SK-N-MC (cell line): ENCODE measurements at places on chromosomes 7 and 10.
A peak's percentile ranks its signal among the peaks of the same experiment; 100 is the strongest.

GRCh38 chr7:158054611-158055010 lies 533.0 kb downstream of the PTPRN2 start:
- DNase-seq = no peak

- no peak for DNase-seq
Measured at GRCh38 chr10:104638861-104639589, 2.1 kb upstream of the SORCS3 start.

DNA sequence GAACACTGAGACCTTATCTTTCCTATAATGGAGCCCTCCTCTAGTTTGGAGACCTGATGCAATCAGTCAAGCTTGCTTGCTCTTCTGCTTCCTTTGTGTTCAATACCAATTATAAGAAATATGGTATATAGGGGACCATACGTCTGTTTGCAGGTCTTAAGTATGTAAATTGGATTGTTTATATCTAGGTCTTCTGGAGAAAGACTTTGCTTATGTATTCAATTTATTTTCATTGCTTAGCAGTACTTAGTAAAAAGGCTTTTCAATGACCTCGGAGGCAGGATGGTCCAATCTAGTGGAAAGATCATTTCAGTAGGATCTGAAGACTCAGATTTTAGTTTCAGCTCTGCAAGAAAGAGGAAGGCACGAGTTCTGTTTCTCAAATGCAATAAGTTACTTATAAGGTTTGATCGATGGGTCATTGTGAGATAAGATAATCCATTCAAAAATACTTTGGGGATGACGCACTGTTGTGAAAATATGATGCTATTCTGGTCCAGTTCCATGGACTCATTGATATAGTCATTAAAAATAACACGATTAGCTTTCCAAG lies 571.6 kb downstream of the SH2D4B start:
- no peak for DNase-seq

DNA sequence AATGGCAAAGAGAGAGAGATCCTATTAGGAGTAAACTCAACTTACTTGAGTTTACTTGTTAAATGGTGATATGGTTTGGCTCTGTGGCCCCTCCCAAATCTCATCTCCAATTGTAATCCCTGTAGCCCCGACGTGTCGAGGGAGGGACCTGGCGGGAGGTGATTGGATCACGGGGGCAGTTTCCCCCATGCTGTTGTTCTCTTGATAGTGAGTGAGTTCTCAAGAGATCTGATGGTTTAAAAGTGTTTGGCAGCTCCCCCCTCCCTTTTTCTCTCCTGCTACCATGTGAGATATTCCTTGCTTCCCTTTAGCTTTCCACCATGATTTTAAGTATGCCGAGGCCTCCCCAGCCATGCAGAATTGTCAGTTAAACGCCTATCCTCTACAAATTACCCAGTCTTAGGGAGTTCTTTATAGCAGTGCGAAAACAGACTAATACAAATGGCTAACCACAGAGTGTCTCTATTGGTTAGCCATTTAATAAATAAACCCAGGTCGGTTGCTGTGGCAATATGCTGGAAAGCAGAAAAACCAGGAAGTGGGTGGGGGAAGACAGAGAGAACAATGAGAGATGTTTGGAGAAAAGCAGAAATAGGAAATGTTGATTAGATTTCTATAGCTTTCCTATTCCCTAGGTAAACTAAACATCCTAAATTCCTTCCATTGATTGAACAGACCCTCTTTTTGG lies 3.0 kb upstream of the STMP1 start:
- DNase-seq = no peak

DNA sequence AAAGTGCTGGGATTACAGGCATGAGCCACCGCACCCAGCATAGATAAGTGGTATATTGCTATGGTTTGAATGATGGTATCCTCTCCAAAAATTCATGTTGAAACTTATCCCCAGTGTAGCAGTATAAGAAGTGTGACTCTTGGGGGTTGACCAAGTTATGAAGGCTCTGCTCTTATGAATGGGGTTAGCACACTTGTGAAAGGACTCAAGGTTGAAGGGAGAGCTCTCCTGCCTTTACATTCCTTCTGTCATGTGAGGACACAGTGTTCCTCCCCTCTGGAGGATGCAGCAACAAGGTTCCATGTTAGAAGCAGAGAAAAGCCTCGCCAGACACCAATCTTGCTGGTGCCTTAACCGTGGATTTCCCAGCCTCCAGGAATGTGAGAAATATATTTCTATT lies 58.0 kb downstream of the ADK start:
- no peak for DNase-seq

- DNase-seq = no peak
Measured at GRCh38 chr10:87656431-87657072, 3.1 kb upstream of the PAPSS2 start.

GRCh38 chr10:104642658-104643302 lies 1.7 kb downstream of the SORCS3 start:
- no peak for DNase-seq

GRCh38 chr7:44568771-44569560 lies 4.7 kb downstream of the DDX56 start:
- DNase-seq = no peak

GRCh38 chr10:43036481-43037428 lies 40.1 kb upstream of the RET start:
- DNase-seq = no peak

- DNase-seq = no peak
Measured at GRCh38 chr7:99137411-99138180, 6.3 kb downstream of the SMURF1 start.

GRCh38 chr10:22473459-22473858 lies 128.2 kb downstream of the SPAG6 start:
- no peak for DNase-seq

DNA sequence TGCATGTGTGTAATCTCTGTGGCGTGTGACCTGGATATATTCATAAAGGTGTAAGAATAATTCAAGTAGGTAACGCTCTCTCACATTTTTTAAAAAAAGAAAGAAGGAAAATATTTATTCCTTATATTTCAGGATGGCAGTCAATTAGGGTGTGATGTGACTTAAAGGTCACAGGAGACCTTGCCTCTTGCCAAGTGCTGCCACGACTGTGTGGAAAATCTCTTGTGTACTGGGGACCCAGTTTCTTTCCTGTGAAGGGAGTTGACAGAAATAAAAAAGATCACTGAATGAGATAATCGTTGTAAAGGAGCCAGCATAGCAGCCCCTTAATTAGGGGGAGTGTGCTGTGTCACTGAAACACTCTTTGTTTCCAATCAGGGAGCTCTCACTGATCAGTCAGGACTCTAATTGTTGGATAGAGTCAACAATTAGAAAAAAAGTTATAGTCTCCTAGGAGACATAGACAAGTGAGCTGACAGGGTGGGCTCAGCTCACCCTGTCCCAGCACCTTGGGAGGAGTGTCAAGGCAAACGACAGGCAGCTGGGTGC lies 31.1 kb downstream of the PTPRE start:
- no peak for DNase-seq

GRCh38 chr7:33671531-33672262 lies 233.6 kb upstream of the BMPER start:
- no peak for DNase-seq

- DNase-seq = no peak
Measured at GRCh38 chr10:85080934-85081333, 752.5 kb downstream of the CCSER2 start.

DNA sequence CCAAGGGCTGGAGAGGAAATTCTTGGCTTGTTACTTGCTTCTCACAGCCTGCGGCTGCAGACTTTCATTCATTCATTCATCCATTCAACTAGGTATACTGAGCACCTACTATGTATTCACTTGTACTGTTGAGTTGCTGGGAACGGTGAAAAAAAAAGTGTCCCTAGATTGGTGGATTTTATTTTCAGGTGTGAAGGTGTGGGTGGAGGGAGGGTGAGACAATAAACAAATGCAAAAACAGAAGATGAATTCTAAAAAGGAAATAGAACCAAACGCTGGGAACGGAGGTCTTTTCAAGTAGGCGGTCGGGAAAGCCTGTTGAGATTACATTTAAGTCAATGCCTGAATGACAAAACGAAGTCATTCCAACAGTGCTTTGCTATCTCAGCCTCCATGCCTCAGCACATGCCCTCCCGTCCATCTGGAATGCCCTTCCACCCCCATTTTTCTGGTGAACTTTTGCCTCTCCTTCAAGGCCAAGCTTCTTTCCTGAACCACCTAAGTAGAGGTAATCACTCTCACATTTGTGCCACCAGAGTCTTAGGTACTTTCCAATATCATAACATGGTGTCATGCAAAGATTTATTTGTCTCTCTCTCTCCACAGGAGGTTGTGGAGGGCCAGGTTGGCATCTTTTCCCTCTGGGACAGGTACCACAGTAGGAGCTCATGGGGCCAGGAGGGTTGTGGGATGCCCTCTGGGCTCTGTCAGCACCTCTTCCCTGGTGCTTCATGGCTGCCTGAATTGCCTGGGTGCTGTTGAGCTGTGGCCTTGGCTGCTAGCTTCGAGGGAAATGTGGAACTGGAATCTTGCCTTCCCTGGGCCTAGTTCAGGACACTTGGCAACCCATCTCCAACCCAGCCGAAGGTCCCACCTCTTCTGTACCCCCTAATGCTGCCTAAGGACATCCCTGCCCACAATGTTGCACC lies 5.5 kb downstream of the NKX2-3 start:
- no peak for DNase-seq

- DNase-seq = no peak
Measured at GRCh38 chr7:1241603-1242255, 9.1 kb downstream of the UNCX start.

- no peak for DNase-seq
Measured at GRCh38 chr10:47305566-47305965, 5.6 kb downstream of the GDF10 start.

DNA sequence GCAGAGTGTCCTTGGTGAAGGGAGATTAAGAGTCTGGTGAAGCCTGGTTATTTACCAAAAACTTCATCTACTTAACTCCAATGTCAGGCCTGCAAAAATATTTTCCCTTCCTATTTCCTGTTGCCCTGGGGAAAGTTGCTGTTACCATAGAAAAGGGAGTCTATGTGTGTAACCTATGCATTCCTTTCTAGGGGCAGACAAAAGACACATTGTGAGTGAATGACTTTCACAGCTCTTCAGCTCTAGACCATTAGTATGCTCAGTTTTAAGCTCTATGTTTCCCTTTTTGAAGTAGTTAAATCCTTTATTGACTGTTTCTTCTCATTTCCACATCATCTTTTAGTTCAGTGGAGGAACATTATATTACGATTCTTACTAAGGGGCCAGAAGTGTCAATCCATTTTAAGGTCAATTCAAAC lies 45.6 kb upstream of the SGCE start:
- peak; percentile 44 for DNase-seq

DNA sequence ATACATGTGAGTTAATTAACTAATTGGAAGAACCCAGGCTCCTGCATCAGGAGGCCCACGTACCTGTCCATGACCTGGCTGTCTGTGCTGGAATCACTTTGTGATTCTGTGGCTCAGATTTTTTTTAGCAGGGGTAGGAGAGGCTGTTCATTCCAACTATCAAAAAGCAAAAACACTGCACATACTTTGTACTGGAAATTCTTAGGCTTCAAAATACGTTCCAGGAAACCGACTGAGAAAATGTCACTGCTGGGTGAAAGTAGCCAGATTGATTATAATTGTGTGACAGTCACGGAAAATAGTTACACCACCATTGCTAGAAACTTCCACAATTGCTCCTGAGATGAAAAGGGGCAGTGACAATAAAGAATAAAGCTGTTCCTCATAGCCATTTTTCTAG lies 91.0 kb downstream of the SLC16A9 start:
- no peak for DNase-seq

DNA sequence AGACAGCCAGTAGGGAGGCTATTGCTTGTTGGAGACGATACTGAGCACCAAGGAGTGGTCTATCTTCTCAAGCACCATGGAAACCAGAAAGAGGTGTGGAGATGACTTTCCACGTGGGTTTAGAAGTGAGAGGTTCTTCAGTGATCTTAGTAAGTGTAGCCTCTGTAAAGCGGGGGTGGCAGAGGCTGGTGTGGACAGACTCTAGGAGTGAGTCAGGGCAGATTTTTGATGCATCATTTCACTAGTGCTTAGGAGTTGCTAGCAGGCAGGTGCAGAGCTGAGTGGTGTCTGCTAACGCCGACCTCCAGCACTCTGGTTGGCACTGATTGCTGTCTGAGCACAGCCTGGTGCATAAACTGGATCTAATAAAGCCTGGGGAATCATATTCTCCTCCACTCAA lies 78.4 kb upstream of the ADO start:
- DNase-seq = no peak

DNA sequence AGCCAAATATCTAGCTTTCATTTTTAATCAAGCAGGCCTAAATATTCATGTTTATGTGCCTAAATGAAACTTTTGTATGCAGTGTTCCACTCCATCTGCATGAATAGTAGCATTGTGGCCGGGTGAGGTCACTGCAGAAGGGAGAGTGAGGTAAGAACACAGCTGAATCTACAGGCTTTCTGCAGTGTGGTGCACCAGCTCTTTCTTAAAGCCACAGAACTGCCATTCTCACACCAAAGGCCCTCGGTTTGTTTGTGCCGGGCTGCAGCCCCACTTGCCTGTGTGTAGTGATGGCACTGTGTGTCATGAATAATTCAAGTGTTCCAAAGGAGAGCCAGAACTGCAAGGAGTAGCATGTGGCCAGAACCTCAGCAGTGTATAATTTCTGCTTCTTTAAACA lies 204.1 kb downstream of the TRIL start:
- no peak for DNase-seq

DNA sequence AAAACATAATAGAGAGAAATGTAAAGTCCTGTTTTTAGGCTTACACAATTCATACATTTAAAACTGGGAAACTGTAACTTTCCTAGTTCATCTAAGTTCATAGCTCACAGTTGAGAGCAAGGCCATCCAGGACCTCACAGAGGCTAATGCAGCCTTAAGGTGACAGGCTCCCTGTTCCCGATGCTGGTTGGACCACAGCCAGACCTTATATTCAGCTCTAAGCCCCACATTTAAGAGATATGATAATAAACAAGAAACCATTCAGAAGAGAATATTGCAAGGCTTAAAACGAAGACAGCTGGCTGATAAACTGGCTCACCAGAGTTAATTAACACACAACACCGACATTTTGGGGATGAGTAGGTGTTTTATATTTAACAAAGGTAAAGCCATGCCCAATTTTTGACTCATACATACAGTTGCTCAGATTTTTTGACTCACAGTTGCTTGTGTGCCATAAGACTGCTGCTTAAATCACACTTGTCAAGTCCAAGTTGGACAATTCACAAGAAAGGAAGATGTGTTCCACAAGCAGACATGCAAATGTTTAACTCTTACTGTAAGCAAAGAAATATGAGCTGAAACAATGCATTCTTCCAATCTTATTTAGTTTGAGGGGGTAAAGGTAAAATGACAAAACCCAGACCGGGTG lies 41.1 kb upstream of the TMEM213 start:
- no peak for DNase-seq

DNA sequence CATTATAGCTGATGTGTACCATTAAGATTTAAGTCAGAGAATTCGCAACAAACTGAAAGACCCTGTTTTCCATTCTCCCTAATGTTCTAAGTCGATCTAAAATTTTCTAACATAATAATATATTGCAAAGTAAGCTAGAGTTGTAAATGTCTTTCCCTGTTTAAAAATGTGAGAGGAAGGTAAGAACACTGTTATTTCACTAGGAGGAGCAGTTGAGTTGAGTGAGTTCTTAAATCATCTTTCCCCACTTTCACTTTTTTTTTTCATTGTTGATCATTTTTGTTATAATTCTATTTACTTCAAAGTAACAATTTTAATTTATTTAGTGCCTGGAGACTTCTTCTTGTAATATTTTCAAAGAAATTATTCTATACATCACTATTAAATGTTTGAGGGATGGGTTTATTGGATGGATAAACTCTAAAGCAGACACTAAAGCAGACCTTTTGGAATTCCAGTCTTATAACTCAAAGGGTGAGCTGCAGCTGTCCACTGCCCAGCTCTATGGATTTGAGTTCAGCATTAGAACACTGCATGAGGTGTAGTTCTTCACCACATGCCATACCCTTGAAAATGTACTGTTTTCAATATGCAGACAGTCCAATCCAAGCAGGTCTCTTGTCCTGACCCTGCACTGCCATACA lies 181.3 kb upstream of the FZD1 start:
- no peak for DNase-seq
